CD4-positive, alpha-beta memory T cell (primary cell): ENCODE measurements at places on chromosomes 7 and 10.

DNA sequence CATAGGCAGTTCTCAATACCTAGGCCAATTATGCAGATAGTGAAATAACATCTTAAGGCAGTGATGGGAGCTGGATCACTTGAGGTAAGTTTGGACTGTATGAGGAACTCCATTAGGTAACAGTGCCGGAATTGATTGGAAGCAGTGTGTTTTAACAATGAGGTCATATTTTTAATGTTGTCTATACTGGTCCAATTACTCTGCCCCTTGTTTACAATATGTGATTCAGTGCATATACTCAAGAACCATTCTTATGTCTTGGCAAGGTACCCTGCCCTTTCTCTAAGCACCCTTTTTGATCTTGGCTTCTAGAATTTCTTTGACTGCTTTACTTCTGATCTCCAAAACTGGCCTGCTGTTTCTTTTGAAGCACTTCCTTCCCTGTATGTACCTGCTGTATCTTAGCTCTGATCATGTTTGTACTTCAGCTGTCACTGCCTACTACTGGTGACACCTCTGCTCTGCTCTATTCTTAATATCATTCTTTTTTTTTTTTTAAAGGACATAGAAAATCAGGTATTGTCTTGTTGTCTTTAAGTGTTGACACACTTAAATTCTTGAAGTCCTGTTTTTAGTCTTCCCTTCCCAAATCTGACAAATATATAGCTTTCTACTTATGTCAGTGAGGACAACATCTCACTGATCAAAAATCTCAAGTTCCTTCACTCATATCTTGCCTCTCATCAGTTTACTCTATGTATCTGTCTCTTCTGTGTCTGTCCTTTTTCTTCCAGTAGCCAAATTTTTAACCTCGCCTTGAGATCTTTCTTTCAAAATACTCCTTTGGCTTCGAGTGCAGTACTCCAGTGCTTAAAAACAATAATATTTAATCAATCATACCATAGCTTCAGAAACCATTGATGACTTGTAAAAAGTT is 46.4 kb upstream of the RPA3 start:
- peak; percentile 24 for DNase-seq

DNA sequence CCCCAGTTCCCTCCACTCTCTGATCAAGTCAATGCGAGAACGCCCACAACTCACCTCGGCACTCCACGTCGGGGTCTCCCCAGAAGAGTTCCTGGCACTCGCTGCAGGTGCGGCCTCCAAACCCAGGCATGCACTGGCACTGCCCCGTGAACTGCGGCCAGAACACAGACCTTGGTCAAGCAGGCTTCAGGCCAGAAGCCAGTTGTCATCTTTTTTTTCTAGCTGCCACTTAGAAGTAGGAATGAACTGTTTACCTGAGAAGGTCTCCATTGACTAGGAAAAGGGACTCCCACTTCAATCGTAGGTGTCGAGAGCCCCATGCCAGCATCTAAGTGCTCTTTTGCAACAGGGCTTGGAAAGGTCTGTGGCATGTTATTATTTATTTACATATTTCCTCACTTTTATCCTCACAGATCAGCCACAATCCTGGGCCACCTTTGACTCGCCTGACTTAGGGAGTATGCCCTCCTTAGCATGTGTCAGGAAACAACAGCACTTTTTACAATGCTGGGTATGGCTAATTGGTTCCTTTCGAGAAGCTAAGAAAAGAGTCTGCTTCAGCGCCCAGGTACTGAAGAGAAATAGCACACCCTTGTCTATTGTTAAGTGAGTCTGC is 51.7 kb downstream of the LAMB1 start:
- no peak for DNase-seq

DNA sequence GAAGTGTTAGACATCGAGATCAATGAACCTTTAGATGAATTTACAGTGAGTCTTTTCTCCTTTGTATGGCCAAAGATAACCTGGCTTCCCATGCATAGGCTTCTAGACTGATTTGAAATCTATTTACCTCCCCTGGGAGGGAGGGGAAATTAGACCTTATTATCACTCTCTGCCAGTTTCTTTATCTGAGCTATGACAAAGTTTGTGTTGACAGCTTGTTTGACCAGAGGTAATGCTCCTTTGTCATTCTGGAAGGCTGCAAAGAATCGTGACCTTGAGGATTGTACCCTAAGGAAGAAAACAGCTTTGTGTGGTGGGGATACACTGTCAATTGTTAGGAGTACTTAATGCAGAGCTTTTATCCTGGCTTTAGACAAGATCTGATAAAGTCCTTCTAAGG is 36.4 kb downstream of the RBM33 start:
- no peak for DNase-seq

DNA sequence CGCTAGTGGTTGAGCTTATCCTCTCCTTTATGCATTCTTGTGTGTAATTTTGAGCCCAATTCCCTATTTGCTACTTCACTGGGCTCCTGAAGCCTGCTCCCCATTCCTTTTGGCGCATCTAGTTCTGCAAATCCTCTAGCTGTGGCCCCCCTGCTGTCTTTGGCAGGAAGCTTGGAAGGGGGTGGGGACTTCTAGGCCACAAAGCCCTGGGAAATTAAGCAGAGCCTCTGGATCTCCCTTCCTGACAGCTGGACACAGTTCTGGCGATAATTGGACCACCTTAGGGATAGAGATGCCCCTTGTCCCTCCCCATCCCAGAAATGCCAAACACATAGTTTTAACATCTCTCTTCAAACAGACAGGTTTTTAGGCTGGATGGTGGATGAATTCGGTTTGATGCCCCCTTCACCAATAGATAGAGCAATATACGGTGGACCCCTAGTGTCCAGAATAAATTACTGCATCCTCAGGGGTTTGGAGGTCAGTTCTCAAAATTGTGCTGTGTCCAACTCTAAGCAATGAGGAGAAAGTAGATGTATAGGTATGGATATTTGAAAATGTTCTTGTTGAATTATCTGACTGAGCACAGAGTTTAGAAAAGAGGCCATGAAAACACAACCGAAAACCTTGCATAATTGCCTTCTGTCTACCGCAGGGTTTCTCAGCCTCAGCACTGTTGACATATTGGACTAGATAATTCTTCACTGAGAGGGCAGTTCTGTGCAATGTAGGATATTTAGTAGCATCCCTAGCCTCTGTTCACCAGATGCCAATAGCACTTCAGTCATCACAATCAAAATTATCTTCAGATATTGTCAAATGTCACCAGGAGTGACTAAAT is 75.5 kb downstream of the PAPSS2 start:
- DNase-seq = no peak

- DNase-seq = no peak
Observed at GRCh38 chr7:7607010-7607409, 33.5 kb upstream of the UMAD1 start.

DNA sequence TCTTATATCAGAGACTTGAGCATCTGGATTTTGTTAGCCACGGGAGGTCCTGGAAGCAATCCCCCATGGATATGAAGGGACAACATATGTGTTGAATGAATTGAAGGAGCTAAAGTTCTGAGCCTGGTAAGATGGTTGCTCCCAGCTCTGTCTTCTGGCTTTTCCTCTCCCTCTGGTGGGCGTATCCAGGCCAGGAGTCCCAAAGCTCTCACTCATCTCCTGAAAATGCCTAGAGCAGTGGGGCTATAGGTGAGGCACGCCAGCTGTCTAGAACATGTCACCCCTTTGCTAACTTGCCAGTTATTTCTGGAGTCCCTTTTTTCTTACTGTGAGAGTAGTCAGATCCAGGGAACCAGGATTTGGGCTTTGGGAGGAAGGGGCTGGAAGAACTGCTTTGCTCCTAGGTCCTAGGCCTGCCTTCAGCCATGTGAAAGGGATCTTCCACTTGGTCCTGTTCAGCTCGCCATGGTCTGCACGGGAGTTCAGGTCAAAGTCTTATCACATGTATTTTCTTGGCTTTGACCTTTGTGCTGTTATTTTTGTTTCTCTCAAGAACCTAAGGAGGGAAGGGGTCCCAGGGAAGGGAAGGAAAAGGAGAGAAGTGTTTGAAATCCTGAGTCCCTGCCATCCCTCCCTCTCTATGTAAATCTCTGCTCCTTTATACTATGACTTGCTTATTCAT is 73.6 kb downstream of the MINPP1 start:
- no peak for DNase-seq

DNA sequence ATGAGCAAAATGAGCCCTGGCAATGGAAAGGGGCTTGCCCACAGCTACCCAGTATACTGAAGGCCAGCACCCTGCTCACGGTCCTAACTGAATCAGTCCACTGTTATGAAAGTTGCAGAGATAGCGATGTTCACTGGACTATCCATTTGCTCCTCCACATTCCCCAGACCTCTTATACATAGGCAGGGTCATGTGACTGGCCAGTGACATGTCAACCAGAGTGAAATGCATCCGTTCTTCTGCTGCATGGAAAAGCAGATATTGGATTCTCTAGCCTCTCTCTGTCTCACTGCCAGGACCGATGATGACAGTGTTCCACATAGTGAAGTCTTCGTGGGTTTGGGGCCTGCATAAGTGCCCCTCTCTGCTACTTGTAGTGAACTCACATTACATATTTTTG is 503.4 kb downstream of the RPS24 start:
- DNase-seq = no peak

GRCh38 chr10:86295791-86296190 is 70.8 kb downstream of the GRID1 start:
- DNase-seq = no peak

GRCh38 chr7:107446531-107446930 is 23.3 kb upstream of the GPR22 start:
- no peak for DNase-seq

DNA sequence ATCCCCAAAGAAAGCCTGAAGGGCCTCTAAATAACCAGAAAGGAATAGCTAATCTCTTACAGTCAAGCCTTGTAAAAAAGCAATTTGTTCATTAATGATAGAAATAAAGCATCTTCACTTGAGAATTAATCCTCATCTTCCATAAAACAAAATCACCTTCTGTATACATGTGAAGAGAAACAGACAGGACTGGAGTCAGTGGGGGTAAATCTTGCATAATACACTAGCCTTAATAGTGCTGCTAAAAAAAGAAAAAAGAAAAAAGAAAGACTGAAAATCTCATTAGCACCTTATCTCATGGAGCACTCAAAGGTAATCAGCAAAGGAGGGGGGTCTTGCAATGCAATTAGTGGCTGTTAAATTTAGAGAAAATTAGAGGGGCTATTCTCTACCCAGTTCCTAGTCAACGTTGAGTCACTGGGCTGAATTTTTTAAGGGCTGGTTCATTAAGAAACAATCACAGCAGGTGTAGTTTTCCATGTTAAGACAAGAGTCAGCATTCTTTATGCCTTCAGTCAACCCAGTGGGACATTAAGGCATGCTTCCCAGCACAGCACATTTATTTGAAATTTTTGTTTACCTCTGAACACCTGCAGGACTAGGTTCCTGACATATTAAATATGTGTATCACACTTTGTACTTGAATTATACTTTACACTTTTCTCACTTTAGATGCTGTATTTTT is 1455.7 kb upstream of the CELF2 start:
- DNase-seq = no peak

DNA sequence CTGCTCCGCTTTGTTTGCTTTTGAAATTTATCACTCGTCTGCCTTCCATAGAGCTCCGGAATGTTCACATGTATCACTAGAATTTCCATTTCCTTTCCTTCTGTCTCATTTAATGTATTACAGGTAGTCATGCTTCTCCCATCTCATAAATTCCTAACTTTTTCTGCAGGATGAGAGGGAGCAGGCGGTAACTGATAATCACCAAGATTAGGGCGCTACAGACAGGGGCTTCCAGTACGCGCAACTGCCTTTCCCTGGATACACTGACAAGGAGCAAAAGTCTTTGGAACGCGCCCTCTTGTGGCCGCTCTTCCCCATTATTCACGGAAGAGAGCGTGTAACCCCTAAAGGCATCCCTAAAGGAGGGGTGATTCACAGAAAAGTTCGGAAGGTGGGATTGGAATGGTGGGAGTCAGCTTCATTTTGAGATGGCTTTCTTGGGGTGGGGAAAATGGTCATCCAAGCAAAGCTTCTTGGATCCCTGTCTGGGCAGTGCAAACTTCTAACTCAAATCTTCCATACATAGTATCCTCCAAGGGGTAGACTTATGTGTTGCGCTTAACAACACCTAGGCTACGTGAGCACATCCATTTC is 6.5 kb downstream of the INHBA start:
- DNase-seq = no peak

- DNase-seq = no peak
Observed at GRCh38 chr7:79620291-79620690, 166.8 kb upstream of the MAGI2 start.

- DNase-seq = no peak
Observed at GRCh38 chr10:101749047-101750016, 26.6 kb downstream of the FGF8 start.

DNA sequence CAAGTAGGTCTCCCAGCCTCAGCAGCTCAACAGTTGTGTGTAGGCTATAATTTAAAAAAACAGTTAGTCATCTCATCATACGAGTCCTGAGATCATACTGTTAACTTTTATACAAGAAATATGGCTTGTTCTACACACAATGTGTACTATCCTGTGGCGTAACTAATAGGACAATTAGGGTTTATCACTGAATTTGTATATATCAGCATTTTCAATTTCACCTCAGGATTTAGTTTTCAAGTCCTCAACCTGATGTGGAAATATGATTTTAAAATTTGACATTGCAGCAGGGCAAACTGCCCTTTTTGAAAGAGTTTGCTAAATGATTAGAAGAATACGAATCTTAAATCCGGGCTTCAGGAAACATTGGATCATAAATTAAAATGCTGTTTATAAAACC is 237.2 kb upstream of the CTBP2 start:
- no peak for DNase-seq

DNA sequence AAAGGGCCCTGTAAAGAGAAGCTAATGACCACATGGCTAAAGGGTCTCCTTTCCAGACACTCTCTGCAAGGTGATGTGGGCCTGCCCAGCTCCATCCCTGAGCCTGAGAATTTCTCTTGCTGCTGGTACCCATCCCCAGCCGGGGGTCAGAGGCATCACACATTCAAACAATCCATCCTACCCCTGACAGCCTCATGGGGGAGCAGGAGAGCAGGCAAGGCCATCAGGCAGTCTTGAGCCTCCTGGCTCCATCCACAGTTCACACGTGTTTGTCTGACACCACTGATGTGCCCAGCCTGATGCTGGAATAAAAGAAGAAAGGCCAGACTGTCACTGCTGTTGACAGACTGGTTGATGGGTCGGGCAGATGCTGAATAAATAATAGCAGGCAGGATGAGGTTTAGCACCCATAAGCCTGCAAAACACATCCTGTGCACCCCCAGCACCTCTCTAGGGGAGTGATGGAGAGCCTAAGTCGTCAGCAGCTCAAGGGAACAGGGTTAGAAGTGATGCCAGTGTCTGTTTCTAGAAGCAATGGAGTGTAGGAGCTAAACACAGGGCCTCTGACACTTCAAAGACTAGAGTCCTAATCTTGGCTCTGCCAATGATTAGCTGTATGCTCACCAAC is 43.5 kb downstream of the TLL2 start:
- no peak for DNase-seq

DNA sequence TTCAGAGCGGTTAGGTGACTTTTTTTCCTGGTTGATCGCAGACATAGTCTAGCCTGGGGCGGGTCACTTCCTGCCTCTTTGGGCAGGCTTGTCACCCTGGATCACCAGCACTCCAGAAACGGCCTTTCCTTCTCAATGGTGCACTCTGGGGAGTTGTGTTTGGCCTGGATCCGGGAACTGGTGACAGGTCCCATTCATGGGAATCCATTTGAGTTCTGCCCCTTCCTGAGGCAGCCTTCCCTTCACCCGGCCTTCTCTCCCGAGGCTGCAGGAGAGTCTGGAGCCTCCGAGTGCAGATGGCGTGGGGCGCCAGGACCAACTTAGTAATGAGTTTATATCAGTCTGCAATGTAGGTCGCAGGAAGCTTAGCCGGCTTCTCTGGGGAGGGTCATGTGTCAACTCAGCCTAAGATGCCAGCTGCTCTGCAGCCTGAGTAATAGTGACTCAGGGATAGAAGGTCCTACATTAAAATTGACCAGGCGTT is 54.2 kb downstream of the TACR2 start:
- DNase-seq = no peak
